CMK (cell line): ENCODE measurements at places on chromosomes 7 and 10.

GRCh38 chr10:63477927-63478326 is 12.2 kb upstream of the JMJD1C start:
- no peak for DNase-seq

- no peak for DNase-seq
These were observed 24.6 kb upstream of the REEP3 start for GRCh38 chr10:63496561-63496960.

DNA sequence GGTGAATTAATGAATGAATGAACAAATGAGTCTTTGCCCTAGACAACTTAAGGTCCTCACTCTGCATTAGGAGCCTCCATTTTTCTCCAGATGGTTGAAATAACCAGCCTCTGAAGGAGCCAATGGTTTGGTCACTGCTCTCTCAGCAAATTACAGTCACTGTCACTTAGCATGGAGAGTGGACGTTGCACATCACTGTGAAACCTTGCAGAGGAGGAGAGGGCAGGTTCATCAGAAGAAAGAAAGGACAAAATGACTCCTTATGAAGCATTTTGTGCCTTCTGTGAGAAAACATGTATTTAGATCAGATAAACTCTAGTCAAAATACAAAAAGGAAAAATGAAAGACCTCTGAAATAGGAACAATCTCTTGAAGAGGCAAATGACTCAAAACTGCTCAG is 6.6 kb upstream of the ATP6V0A4 start:
- no peak for DNase-seq

- no peak for DNase-seq
These were observed 5.3 kb downstream of the ITGB1 start for GRCh38 chr10:32952541-32953276.

GRCh38 chr7:50695026-50695425 is 87.7 kb downstream of the GRB10 start:
- no peak for DNase-seq

DNA sequence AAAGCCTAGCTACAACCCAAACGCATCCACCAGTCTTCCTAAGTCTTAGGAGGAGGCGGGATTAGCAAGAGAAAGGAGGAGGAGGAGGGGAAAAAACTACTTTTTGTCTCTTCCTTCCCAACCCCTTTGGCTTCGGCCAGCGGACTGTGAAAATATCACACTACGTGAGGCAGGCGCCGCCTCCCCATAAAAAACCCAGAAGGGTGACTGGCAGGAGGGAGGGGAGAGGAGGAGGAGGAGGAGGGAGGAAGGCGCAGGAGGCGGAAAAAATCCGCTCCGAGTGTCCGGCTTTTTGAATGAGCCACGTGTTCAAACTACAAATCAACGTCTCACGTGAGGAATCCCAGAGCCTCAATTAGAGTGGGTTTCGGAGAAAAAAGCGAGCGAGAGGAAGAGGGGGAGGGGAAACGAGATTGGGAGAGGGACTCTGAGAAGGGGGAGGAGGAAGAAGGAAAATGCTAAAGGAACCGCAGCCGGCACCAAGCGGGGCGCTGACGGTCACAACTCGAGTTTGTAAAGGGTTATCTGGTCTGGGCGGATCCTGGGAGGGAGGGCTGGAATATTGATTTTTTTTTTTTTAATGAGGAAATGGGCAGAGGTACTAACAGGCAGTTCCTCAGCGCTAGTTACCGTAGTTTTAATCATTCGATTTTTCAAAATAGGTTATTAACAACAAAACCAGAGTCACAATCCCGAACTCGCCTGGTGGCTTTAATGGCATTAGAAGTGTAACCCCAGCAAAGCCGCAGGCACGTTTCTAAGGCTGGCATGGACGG is at the start of gene IGF2BP3:
Gene IGF2BP3, minus strand, starts transcription at position 162 of the 776 bp plus-strand sequence. CDS start 381 bp downstream, outside the sequence.
- DNase-seq: peak; percentile 92

DNA sequence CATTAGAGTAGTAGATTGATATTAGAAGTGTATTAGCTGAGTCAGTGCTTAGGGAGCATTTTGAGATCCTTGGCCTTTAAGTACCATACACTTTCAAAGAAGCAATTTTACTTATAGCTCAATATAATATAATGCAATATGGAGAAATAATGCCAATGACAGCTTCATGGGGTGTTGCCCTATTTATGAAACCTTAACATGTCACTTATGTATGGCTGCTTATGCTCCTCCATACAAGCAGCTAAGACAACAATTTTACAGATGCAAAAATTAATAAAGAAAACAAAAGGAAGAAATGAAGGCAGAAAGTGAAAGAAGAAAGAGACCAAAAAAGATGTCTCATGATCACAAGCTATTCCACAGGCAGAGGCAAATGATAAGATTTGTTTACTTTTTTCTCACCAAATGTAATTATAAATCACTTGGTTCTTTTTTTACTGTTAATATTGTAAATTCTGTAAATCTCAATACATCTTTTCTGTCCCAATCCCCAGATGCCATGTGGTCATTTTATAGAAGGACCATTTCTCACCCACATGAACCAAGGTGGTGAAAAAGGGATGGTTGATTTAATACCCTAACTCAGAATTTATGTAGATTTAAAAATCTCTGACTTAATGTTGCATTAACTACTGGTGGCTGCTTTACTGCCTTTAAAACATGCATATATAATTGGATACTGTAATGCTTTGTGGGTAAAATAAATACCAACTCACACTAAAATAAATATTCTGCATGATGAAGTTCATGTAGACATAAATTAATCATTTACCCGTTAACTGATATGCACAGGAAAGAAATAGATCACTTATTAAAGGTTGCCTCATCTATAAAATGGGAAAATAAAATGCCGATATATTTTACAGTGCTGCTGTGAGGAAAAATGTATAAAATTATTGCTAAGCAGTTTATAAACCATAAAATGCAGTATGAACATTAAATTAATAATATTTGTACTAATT is 33.5 kb upstream of the RHOBTB1 start:
- no peak for DNase-seq

GRCh38 chr10:62529396-62529795 is 155.2 kb downstream of the ZNF365 start:
- DNase-seq: no peak

- DNase-seq: no peak
These were observed 11.5 kb downstream of the LIPJ start for GRCh38 chr10:88598055-88598454.

DNA sequence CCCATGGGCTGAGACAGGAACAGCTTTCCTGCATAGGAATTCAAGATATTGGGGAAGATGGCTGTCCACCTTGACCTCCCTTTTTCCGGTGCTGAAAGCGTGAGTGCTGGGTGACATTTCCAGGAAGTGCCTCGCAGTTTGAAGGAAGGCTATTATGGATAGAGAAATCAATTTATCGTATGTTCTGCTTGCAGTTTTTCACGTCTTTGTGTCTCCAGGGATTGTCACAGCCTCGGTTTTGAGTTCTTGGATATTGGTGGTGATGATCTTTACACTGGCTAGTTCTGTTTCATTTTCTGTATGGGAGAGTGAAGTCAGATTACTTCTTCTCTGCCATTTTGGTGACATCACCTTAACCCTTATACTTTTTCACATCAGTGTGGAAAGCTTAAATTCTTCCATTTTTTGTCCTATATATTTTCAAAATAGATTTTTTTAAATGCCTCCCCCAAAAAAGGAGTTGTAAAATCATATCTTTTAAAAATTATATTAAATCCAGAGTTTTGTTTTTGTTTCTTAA is 102.5 kb upstream of the APBB1IP start:
- no peak for DNase-seq

DNA sequence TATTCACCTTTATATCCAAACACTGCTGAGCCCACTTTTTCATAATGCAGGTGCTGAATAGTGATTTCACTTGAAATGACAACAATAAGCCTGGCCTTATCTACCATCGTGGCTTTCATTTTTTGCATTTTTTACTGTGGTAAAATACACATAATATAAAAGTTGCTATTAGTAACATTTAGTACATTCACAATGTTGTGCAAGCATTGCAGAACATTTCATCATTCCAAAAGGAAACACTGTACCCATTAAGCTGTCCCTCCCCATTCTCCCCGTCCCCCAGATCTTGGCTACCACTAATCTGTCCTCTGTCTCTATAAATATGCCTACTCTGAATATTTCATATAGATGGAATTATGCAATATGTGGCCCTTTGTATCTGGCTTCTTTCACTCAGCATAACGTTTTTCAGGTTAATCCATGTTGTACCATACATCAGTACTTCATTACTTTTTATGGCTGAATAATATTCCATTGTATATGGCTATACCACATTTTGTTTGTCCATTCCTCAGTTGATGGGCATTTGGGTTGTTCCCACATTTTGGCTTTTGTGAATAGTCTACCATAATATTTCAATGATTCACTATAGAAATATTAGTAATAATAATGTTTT is 68.5 kb upstream of the ARID5B start:
- DNase-seq: no peak

- no peak for DNase-seq
These were observed 35.3 kb downstream of the BLNK start for GRCh38 chr10:96236090-96236478.

DNA sequence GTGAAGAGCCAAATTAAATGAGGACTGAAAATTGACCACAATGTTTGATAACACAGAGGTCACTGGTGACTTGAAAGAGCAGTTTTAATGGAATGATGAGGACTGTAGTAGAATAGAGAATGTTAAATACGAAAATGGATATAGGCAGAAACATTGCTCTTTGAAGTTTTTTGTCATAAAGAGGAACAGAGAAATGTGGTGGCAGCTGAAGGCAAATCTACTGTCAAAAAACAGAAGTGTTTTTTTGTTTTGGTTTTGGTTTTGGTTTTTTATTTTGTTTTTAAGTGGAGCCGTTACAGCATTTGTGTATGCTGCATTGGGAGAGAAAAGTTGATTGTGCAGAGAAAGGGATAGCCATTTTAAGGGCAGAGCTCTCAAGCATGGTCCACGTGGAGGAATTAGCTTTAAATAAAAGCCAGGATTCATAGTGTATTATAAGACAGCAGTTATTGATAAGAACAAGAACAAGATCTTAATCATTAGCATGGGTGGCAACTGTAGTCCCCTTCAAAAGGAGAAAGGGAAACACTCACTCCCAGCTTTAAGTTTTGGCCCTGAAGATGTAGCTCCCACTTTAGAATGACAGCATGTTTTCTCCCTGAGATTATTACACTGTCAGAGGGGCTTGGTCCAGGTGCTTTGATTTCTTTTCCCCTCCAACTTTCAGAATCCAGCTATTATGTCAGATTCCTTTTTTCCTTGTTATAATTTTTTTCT is 156.7 kb upstream of the BET1 start:
- no peak for DNase-seq

DNA sequence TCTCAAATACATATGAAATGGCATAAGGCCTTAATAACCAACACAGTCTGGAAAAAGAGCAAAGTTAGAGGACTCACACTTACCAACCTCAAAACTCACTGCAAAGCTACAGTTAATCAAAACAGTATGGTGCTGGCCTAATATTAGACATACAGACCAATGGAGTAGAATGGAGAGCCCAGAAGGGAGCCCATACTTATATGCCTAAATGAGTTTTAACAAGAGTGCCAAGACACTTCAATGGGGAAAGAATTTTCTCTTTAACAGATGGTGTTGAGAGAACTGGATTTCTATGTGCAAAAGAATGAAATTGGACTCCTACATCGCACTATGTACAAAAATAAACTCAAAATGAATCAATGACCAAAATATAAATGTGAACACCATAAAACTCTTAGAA is 522.6 kb downstream of the AUTS2 start:
- no peak for DNase-seq

DNA sequence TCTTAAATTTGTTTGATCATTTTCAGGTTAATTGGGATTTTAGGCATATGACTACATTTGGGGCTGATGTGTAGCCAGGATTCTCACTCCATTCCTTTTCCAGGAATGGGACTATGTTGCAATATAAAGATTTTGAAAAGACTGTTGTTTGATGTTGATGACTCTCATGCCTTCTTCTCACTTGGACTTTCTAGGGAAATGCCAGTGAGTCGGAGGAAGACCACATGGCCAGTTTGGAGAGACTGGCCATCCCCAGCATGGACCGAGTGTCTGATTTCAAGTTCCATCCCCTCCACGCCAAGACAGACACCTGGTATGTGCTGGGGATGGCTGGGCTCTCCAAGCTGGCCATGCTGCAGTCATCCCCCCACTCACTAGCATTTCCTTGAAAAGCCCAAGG is 5.5 kb downstream of the IGFBP3 start:
- DNase-seq: no peak

DNA sequence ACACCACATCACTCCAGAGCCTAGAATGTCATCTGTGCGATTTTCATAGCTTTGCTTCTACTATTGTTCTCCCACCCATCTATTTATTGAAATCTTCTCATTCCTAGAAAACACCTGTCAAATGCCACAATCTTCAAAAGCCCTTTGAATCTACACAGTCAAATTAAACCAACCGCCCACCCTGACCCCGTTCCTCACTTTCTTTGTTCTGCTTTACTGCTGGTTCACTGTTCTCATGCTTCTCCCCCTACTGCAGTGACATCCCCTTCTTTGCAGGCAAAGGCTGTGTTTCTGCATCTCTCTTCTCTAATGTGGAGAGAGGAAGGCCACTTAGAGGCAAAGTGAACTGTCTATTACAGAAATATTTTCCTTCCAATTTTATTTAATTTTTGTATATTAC is 152.4 kb upstream of the NEBL start:
- no peak for DNase-seq

DNA sequence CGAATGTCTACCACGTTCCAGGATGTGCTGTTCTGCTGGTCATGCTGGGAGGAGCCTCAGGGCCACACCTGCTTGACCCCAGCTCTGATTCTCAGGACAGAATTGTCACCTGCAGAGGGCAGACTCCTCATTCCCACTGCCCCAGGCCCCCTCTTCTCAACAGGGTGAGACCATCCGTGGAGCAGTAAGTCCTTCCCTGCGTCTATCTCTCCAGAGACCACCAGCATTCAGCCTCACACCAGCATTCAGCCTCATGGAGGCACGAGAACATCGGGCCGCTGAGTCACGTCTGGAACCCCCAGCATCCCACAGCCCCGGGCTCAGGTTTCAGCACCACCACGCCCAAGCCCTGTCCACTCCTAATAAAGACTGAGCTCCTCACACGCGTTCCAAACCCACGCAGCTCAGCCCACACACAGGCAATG is 273.4 kb downstream of the DIP2C start:
- no peak for DNase-seq

GRCh38 chr10:130043491-130043890 is 67.1 kb downstream of the C10orf143 start:
- no peak for DNase-seq

DNA sequence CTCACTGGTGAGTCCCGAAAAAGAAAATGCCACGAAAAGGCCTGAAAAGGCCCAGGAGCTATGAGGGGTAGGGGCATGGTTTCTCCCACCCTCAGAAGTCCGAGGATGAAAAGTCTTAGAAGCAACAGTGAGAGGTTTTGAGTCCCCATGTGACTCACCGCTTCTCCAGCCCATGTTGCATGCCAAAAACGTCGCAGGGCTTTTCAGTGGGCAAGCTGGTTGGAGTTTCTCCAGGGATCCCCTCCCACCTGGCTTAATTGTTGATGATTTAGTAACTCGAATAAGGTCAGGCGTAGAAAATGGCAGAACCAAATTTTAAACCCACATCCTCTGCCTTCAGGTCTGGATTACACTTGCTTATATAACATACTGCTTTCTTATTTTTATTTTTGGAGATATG is 96.3 kb upstream of the ARMC3 start:
- DNase-seq: no peak

- DNase-seq: no peak
These were observed 37.4 kb downstream of the TSPAN14 start for GRCh38 chr10:80491251-80492102.
